Activated CD8-positive, alpha-beta memory T cell treated with anti-CD3 and anti-CD28 coated beads, Interleukin-2, amount 50 U/mL, for 4 hours (primary cell): ENCODE measurements at places on chromosomes 2 and 18.

DNA sequence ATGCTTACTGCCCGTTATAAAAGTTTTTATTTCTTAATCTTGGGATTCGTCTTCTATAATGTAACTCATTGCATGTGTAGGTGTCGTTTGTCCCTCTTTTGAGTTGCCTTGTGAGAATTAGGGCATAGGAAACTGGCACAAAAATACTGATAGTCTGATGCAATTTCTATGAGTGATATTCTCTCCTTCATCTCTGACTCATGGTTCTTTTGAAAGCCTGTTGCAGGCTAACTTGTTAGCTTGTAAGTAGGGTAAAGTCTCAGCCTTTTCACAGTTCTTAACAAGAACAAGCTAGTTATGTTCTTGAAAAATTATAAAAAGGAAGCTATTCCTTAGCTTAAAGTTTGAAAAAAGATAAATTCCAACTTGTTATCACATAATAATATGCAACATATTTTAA is 1085.4 kb upstream of the NRXN1 start:
- no peak for DNase-seq

GRCh38 chr2:96867756-96868554 is 1.9 kb downstream of the SEMA4C start:
- no peak for DNase-seq

- DNase-seq = no peak
Observed at GRCh38 chr2:40483549-40484243, 31.8 kb upstream of the SLC8A1 start.

DNA sequence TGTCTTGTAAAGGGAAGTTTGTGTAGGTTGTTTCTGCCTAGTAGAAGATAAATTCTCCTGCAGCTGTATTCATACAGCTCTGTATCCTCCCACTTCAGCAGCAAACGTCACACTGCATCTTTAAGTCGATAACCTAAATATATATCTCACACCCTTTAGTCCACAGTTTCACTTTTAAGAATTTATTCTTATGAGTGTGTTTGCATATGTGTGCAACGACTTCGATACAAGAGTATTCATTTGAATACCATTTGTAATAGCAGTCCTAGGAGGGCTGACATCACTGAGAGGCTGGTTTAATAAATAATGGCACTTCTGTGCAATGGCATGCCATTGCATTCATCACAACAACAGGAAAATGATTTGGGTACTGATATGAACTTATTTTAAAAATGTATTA is 63.8 kb upstream of the MSH6 start:
- DNase-seq = no peak

DNA sequence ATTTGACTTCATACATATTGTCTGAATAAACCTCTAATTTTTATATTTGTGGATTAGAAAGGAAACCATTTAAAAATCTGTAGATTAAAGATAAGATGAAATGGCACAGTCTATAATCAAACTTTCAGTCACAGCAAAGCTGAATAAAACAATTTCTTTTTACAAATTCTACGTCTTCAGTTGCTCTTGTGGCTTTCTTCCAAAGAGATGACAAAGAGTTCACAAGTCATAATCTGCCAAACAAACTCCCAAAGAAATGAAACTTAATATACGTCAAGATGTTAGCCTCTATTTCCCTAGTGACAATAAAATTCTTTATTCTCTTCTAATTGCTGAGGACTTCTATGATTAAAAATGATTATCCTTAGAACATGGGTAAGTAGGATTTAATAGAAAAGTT is 66.3 kb downstream of the FIGN start:
- DNase-seq = no peak

- no peak for DNase-seq
Observed at GRCh38 chr2:53407363-53408080, 360.1 kb upstream of the CHAC2 start.

DNA sequence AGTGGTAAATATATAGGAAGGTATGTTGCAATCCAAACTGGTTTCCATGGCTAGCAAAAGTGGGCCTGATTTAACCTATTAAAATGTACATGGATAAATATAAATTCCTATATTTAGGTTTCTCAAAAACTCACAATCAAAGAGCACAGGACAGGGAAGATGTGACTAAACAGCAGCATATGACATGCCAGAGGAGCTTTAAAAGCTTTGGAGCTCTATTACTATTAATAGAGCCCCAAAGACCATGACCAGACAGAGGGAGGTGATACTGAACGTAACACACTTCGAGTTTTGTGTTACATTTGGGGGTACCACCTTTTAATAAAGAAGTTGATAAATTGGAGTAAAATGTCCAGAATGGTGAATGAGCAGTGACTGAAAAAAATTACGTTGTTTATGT is 179.5 kb upstream of the SLC14A2 start:
- DNase-seq = no peak

- no peak for DNase-seq
Observed at GRCh38 chr2:56009758-56010458, 86.3 kb upstream of the EFEMP1 start.

GRCh38 chr2:63486861-63487290 is 101.4 kb downstream of the WDPCP start:
- no peak for DNase-seq

DNA sequence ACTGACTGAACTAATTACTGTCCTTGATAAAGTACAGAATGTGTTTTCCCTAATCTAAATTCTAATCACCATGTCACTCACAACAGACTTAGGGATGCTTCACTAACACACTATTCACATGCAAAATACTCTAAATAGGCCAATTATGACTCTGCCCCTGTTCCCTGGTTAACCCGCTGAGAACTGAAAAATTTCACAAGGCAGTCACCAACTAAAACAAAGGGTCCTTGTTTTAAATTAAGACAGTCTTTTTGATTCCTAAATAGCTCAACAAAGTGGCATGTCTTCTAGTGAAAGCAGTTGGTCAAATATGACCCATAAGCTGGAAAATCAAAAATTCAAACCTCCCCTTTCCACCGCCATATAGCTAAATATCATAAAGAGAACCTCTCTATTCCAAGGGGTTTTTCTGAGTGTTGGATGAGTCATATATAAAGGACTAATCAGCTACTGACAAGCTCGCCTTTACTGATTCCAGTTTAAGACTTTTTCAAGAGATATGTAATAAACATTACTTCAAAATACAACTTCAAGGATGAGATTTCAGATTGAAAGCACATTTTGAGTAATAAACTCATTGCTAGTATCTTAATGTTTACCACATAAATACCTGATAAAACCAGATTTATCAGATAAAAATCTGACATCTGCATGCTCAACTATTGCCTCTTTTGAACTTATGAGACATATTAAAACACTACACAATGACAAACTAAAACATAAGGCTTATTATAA is 235.8 kb downstream of the TCF4 start:
- DNase-seq = no peak

DNA sequence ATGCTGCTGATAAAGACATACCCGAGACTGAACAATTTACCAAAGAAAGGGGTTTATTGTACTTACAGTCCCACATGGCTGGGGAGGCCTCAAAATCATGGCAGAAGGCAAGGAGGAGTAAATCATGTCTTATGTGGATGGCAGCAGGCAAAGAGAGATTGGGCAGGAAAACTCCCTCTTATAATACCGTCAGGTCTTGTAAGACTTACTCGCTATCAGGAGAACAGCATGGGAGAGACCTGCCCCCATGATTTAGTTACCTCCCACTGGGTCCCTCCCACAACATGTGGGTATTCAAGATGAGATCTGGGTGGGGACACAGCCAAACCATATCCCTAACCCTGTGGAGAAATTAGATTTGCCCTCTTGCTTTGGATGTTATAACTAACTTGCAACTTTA is 1068.0 kb upstream of the ZEB2 start:
- DNase-seq = no peak

DNA sequence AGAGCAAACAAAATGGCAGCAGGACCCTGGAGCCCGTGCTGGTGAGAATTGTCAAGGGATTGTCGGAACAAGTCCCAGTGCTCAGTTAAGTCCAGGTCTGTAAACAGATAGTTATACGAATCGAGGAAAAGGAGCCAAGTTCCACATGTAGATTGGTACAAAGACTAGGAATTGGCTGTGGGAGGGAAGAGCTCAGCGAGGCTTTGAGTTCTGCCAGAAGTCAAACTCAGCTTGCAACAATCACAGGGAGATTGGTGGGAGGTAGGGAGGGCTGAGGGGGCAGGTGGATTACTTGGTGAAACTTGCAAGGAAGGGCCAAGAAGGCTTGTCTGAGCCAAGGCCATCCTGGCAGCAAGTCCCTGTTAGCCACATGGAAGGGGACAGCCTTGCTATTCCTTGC is 217.8 kb upstream of the ARL4C start:
- no peak for DNase-seq

DNA sequence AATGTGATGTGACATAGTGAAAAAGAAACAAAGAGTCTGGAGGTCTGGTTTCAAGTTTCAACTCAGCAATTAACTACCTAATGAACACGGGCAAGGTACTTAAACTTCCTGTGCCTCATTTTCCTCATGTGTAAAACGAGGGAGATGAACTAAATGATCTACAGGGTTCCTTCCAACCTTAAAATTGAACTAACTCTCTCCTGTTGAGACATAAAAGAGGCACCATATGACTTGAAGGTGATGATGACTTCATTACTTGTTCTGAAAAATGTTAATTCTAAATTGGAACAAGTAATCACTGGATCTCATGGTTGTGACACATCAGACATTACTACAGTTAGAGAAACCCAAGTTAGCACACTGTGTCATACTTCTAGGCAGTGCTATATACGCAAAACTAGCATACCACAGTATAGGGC is 8.9 kb upstream of the REL start:
- no peak for DNase-seq

- DNase-seq = no peak
Observed at GRCh38 chr2:25529034-25529433, 144.3 kb downstream of the DTNB start.

- DNase-seq = no peak
Observed at GRCh38 chr2:144660518-144661316, 140.8 kb upstream of the ZEB2 start.
